ENCODE measurements at places on chromosomes 5 and 9.

- no peak for DNase-seq
Observed at GRCh38 chr9:13873203-13873602, 440.7 kb downstream of the NFIB start.

DNA sequence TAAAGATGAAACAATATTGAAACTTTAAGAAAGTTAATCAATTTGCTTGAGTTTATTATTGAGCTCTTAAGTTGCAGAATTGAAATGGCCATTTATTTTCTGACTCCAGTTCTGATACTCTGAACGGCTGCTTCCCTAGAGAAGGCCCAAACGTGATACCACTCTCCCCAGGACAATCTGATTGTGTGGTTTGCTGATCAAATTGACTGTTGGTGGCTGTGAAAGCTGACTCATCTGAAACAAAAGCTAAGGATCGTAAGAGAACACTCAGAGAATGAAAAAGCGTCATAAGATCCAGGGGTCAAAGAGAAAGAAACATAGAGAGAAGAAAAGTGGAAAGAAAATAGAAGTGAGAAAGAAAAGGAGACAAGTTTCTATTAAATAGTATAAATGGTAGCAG, 147.2 kb downstream of the IZUMO3 start:
- no peak for DNase-seq

DNA sequence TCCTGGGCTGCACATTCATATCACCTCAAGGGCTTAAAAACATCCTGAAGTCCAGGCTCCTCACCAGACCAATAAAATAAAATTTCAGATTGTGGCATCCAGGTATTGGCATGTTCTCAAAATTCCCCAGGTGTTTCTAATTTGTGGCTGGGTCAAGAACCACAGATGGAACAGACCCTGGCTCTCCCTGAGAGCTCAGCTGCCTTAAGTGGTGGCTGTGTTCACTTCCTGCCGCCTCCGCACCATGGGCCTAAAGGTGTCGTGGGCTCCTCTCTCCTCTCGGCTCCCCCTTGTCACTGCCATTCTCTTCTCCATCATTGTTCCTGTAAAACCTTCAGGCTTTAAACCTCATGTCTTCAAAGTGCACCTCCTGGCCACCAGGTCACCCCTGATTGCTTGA, 17.8 kb upstream of the CCNJL start:
- no peak for DNase-seq

DNA sequence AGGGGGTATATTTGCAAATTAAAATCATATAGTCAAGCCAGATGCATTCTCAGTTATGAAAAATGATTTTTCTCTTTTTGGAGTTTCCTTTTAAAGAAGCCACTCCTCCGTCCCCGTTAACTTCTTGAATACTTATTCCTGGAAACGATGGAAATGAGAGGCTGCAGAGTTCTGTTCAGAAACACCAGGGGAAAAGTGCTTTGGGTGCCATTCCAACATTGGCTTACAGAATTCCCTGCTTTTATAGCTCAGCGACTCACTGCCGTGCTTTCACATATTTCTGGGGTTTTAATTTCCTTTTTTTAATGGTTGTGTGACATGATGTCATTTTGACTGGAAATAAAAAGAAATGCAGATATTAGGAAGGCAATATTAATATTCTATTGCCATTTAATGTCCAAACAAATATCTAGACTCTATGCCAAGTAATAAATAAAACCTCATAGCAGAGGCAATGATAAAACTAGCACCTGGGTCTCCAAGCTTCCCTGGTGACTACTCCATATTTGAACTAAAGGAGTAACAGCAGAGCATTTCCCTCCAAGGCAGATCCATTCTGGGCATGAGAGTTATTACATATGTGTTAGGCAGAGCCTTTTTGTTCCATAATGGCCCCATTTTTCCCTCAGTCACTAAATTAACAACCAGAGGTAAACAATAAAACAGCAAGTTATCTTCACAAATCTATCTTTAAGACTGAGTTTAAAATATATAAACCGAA, 363.4 kb downstream of the EBF1 start:
- no peak for DNase-seq

GRCh38 chr5:38656568-38656967, 100.1 kb upstream of the LIFR start:
- no peak for DNase-seq

GRCh38 chr9:134782921-134783698, 97.5 kb upstream of the FCN2 start:
- no peak for DNase-seq

DNA sequence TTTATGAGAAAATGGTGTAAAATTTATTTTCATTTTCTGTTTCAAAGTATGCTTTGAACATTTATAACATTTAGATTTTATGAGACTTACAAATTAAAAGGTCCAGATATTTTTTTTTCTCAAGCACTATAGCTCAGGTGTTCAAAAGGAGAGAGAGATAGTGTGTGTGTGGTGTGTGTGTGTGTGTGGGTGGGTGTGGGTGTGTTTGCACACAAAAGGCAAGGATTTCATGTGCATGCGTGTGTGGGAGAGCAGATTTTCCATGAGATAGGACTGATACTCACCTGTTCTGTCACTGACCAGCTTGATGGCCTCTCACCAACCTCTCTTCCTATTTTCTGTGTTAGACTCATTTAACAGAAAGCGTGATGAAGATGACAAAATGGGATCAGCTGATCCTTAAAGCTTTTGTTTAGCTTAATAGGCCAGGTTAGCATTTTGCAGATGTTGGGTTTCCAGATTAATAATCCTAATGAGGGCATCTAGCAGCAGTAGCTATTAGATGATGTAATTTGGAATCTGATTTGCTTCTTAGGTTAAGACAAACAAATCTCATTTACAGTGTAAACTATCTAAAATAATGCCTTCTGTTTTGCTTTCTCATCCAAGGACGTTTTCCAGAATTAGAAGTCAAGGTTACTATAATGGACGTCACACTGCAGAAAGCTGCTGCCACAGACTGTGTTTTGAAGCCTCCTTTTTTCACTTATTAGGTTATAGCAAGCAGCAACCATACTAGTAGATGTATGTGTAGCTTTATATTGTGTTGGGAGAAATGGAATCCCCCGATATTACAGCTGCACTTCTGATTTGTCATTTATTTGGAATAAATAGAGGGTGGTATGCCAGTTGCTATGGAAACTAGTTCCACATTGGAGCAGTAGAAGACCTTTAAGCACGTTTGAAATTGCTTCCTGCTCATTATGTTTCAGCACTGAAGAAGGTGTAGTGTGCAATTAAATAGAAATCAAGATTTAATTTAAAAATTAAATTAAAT, 355.6 kb downstream of the TAF11L14 start:
- no peak for DNase-seq

- DNase-seq: no peak
Observed at GRCh38 chr5:10789021-10789420, 28.0 kb upstream of the DAP start.

GRCh38 chr5:39948341-39948740, 523.6 kb upstream of the DAB2 start:
- DNase-seq: no peak

GRCh38 chr5:141077826-141078225, 16.6 kb upstream of the PCDHB2 start:
- no peak for DNase-seq

DNA sequence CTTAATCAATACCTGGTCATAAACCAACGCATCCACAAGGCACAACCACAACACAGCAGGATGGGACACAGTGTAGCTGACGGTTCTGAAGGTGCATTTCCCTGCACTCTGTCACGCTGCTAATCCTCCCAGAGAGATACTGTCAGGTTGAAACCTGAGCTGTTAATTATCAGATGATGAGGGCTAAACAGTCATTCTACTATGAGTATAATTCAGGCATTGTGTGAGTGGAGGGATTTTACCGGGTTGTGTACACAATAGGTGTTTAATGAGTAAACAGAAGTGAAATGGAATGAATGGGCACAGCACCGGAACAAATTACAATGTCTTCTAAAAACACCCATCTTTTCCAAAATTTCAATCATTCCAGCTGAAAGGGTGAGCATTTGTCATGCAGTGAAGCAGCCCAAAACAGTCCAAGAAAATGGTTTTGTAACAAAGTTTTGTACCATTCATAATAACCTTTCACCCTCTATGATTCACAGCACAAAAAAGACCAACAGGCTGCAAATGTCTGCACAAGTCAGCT, 71.5 kb downstream of the ABCA1 start:
- no peak for DNase-seq

DNA sequence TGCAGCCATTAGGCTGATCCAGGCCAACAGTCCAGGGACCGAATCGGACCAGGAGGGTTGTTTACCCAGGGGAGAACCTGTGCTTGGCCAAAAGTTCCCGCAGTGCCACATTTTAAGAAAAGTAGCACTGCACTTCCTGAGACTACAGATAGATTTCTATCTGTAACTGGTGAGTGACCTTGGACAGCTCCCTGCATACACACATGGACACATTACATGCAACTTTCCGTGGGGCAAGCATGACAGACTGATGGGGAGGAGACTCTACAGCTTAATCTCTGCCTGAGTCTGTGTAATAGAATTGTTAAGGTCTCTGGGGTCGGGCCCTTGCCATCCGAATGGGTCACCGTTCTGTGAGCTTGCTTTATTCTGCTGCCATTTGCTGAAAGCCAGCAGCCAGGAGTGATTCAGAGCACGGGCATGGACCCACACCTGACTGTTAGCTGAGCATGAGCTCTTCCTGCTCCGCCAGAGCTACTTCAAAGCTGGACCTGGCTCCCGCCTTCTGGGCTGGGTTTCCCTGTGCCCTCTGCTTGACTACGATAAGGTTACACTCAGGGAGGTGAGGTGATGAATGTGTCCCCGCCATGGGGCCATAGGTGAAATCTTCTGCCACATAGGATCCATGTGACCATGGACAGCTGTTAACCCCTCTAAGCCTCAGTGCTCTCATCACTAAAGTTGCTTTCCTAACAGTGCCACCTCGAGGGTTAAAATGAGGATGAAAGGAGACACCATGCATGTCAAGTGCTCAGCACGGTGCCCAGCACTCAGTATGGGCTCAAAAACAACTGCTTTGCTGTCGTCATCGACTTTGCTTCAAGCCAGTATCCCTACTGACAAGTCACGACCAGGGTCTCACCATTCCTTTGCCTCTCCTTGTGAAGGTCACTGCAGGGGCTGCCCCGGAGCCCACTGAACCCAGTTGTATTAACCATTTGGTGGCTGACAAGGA, 200.0 kb downstream of the MELK start:
- DNase-seq: no peak

DNA sequence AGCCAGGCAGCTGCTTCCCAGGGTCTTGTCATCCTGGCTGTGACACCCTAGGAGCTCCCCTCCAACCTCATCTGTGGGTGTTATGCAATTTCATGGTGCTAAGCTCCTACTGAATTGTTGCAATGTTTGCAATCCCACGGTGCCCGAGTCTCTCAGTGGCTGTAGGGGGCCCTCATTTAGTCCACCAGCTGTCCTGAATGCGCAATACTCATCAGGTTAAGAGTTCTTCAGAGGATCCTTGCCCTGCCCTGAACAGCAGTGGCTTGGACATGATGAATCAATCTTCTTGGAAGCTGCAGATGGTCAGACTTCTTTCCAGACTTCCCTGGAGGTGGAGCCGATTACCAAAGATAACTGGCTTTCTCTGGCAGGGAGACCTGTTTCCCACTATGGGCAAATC, 584.1 kb downstream of the CCDC171 start:
- DNase-seq: no peak

DNA sequence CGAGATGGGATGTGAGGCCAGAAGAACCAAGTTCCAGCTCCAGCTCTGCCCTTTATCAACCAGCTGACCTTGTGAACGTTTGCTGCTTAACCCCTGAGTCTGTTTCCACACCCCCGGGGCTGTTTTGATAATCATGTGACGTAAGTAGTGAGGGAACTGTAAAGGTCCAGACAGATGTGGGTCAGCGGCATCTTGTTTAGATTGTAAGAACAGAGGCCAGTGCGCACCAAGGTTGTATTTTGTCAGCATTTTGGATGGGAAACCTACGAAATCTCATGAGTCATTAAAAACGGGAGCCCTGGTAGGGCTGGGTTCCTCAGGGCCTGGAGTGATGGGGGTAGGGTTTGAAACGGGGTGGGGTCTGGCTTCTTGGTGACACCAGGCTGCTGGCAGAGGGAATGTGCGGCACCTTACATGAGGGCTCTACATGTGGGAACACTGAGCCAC, 13.8 kb upstream of the COL15A1 start:
- no peak for DNase-seq

- no peak for DNase-seq
Observed at GRCh38 chr5:133790898-133791297, 177.5 kb downstream of the C5orf15 start.

- DNase-seq: no peak
Observed at GRCh38 chr9:98530275-98530674, 178.5 kb downstream of the GABBR2 start.

DNA sequence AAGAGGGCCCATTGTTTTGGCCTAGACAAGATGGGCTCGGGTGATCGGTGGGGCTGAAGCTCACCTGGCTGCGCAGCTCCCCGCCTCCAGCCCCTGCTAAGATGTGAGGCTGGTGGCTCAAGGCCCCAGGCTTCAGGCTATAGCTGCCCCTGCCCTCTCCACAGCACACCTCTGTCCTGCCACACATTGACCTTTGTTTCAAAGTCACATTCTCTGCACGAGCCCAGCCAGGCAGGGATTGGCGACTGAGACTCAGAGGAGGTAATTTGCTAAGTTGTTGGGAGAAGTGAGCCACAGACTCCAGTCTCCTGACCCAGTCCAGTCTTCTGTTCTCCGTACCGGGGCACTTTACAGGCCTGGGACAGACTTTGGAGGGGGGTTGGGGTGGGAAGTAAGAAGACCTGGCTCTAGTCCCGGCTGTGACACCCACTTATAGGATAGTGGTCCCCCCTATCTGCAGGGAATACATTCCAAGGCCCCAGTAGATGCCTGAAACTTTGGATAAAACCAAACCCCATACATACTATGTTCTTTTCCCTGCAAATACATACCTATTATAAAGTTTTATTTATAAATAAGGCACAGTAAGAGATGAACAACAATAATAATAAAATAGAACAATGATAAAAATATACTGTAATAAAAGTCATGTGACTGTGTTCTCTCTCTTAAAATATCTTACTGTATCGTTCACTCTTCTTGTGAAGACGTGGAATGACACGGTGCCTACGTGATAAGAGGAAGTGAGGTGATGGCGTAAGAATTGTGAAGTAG, 13.3 kb downstream of the PDGFRB start:
- no peak for DNase-seq

DNA sequence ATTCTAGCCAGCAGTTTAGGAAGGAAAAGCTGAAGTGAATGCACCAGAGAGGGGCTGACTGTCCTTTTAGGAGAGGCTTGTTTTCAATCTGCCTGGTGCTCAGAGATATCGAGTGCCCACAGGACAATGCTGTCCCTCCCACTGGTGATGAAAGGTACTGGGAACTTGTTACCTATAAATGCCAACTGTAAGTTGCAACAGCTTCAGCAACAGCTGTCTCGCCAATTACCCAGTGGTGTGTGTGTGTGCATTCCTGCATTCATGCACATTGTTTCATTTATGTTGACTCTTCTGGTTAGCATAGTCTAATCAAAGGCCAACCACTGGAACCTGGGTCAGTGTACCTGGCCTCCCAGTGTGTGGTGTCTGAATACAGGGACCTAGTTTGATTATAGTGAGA, 161.1 kb downstream of the CSNK1G3 start:
- DNase-seq: no peak

- no peak for DNase-seq
Observed at GRCh38 chr9:128905964-128906363, 14.8 kb upstream of the PHYHD1 start.

- no peak for DNase-seq
Observed at GRCh38 chr9:109861499-109861898, 81.5 kb downstream of the PALM2AKAP2 start.
